ENCODE measurements at places on chromosomes 13 and 19.
A peak's percentile ranks its signal among the peaks of the same experiment; 100 is the strongest.

GRCh38 chr13:26406791-26407190 is 150.7 kb upstream of the WASF3 start:
- no peak for DNase-seq

- no peak for DNase-seq
These were observed 12.7 kb upstream of the KL start for GRCh38 chr13:33003458-33004019.

DNA sequence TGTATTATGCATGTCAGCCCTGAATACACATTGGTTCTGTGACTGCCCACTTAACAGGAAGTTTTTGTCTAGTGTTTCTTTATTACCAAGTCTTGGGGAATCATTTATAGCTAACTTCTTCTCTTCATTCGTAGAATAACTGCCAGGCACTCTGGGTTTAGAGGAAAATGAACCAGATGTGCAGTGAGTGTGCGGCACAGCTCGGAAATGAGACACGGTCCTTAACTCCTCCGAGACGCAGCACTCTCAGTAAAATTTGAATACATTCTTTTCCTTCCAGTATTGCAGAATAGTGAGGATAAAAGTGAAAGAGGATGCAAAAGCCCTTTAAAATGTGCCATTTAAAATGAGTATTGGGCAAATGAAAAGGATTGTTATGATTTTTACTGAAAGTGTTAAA is 29.2 kb downstream of the ATP8A2 start:
- no peak for DNase-seq

DNA sequence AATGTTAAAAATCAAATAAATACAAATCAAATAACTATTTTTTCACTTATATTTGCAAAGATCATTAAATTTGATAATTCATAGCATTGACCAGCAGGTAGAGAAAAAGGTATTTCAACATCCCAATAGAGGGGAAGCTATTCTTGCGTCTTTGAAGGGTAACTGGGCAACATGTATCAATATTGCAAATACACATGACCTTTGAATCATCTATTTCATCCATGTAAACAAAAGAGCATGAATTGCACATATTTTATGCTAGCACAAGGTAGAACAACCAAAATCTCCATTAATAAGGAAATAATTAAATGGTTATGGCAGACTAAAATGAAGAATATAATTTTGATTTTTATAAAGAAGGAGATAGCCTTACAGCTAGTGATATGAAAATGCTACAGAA is 372.8 kb downstream of the GPC5 start:
- DNase-seq: no peak

GRCh38 chr13:109627649-109628048 is 158.7 kb downstream of the IRS2 start:
- no peak for DNase-seq

GRCh38 chr13:75055296-75055695 is 426.7 kb downstream of the TBC1D4 start:
- no peak for DNase-seq

- DNase-seq: no peak
These were observed 686.7 kb downstream of the DIAPH3 start for GRCh38 chr13:59477011-59477410.

GRCh38 chr19:49907745-49908446 is 11.2 kb upstream of the IL4I1 start:
- DNase-seq: no peak

DNA sequence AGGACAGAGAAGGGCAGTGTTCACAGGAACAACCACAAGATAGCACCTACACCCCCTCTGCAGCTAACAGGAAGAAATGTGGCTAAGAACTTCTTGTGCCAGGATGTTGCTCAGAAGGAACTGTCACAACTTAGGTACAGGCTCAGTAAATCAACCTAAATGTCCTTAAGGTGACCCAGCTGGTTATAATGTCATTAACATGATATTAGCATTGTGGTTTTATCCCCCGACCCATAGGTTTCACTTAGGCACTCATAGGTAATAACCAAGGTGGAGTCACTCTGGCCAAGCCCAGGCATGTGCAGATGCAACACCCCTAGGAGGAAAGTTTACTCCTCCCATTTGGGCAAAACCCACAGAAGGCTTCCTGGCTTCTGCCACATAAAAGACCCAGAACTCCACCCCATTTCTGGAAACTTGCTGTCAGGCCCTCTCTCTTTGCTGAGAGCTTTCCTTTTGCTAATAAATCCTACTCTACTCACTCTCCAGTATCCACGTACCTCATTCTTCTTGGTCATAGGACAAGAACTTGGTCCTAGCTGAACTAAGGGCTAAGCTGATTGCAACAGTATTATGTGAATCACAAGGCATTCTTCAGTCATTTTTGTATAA is 951.3 kb downstream of the SLITRK5 start:
- no peak for DNase-seq

- no peak for DNase-seq
These were observed 25.3 kb upstream of the MED4 start for GRCh38 chr13:48120241-48120640.

- DNase-seq: no peak
These were observed 662.0 kb downstream of the SLITRK1 start for GRCh38 chr13:83220241-83220640.

DNA sequence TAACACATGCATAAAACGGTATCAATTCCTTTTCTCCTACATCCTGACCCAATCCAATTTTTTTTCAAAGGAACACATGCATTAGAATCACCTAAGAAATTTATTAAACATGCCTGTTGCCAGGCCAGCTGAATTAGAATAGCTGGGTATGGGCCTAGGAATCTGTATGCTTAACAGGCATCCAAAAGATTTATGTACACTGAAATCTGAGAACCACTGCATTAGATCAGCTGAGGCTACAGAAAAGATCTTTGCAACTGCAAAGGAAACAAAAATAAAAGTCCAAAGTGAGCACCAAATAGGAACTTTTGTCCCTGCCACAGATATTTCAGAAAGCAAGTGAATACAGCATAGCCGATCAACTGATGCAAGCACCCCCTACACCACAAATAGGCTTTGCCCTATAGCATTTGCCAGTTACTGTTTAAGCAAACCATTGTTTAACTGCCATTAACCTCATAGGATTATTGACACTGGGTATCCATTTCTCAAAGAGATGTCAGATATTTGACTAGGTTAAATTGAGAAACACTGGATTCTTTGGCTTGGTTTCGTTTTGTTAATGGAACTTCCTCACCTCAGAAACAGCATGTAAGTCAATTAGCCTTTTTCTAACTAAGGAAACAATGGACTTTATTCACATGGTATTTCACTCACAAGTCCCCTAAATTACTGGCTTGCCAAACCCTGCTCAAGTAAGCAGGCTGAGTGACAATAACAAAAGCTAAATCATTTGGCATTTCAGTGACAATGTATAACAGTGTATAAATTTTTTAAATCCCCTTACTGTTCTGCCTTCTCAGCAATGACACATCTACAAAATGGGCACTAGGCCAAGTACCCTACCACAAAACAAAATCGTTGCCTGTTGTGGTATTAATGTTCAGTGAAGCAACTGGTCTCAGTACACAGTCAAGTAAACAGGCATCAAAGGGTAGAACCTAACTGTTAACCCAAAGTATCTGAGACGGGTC is 67.8 kb downstream of the SUCLA2 start:
- no peak for DNase-seq

GRCh38 chr19:55962186-55962585 is 14.6 kb downstream of the NLRP8 start:
- no peak for DNase-seq

DNA sequence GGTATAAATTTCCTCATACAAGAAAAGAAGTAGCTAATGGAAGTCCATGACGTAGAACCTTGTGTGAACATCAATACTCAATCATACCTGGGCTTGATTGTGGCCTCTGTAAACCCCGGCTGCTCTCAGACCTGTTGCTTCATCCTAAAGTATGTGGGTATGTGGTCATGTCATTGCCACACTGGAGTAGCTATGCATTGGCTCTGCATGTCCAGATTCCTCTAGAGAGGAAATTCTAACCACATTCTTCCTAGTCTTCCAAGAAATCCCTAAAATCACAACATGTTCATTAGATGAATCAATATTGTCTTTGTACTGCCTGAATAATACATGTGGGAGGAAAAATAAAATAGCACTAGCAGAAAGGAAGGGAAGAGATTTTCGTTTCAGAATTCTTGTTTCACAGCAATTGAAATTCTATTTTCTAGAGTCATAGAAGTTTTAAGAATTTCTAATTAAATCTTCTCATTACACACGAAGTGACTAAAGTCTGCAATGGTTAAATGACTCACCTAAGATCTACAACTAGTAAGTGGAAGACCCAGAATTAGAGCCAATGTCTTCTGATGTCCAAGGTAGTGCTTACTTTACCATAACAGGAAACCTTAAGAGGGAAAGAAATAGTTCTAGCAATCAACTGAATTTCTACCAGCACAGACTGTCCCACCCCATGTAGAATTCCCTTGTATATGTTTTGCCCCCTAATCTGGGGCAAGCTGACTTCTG is 28.0 kb downstream of the RXFP2 start:
- DNase-seq: peak; percentile 86

DNA sequence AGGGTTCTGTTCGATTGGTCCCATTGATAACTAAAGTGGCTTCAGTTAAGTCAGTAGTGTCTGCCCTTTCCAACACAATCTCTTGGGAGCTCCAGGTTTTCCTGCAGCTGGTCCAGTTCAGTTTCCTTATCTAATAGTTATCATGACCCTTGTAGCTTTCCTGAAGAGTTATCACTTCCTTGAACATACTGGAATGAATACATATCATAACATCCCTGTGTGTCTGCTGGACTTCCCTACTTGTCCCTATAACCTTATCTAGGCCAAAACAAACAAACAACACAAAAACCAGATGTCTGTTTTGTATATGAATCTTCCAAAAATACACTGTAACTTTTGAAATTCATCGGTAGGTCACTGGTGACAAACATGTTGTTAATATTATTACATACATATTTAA is 167.6 kb downstream of the DCT start:
- no peak for DNase-seq

DNA sequence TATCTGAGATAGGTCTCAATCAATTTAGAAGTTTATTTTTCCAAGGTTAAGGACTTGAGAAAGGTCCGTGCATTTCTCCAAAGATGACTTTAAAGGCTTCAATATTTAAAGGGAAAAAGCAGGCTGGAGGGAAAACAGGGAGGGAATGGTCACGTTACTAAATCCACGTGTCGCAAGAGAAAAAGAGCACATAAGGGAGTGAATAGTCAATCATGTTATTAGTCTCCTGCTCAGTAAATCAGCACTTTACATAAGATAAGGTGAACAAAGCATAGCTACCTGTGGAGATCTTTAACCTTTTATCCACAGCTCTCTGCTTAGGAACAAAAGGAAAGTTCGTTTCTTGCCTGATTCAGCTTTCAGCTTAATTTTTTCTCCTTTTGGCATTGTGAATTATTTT is 31.3 kb upstream of the LSM14A start:
- DNase-seq: no peak

DNA sequence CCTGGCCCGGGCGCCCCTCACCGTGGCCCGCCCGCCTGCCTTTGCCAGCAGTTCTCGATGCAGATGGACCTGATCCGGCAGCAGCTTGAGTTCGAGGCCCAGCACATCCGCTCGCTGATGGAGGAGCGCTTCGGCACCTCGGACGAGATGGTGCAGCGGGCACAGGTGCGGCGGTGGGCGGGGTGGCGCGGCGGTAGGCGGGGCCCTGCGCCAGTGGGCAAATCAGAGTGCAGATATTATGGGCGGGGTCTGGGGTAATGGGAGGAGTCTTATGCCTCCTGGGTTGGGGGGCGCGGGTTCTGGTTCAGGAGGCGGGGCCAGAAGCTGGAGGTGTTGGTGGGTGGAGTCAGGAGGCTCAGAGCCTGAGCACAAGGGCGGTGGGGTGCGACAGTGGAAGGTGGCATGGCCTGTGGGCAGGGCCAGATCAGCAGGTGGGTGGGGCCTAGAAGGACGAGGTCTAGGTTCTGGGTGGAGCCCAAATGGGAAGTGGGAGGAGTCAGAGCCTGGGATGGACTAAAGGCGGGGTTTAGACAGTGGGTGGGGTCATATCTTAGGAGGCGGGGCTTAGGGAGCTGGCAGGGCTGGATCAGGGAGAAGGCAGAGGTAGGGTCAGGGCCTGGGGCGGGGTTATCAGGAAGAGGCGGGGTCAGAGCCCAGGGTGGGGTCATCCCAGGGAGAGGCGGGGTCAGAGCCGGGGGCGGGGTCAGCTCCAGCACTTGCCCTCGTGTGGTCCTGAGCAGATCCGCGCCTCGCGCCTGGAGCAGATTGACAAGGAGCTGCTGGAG is 5.6 kb downstream of the APC2 start:
- no peak for DNase-seq

GRCh38 chr19:29501816-29502580 is 23.8 kb upstream of the VSTM2B start:
- no peak for DNase-seq

DNA sequence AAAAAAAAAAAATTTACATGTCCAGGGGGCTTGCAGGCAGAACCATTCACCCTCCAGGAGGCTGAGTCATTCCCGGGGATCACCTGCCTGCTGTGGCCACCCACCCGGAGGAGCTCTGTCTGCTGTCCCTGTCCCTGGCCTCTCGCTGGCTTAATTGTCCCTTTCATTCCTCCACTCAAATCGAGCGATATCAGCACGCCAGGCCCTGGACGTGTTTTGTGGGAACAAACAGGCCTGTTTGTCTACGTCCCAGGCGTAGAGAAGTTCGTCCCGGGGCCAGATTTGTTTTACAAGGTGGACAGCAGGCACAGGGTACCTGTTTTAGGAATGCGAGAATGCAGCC is 21.2 kb downstream of the SULT2B1 start:
- no peak for DNase-seq

DNA sequence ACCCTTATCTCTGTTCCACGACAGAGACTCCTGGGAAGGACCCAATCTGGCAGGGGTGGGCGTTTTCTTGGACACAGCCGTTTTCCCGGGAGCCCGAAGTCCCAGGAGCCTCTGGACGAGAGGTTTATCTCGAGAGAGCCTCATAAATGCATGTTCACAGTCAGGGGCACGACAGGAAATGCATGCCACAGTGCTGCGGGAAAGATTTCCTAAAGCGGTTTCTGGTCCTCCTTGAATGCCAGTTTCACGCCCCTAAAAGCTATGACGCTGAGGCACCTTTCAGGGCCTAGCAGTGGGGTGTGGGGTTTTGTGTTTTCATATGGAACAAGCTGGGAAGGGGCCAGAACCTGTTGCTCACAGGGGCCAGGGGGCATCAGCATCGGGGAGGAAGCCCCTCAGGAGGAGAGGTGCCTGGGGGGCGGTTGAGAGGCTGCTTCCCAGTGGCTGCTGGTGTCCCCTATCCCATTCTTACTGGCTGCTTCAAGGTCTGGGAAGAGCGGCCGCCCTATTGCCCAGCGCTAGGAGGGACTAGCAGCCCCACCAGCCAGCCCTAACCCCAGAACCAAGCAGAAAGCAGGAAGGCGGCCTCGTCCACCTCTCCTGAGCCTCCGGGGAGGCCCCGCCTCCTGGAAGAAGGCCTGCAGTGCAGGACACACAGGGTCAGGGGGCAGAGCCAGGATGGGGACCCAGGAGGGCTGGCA is 157.0 kb downstream of the KDM4B start:
- no peak for DNase-seq

DNA sequence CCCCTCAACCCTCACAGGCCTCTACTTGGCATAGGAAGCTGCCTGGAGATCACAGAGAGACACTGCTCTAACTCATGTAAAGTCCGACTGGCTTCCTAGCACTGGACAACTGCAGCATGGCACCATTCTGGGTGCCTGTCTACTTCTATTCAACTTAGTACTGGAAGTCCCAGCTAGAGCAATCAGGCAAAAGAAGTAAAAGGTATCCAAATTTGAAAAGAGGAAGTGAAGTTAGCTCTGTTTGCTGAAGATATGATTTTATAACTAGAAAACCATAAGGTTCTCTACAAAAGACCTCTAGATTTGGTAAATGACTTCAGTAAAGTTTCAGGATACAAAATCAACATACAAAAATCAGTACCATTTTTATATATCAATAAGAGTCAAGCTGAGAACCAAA is 1017.6 kb downstream of the PCDH9 start:
- no peak for DNase-seq

- no peak for DNase-seq
These were observed 3.7 kb downstream of the COL4A2 start for GRCh38 chr13:110310541-110311442.

All from GM04503 (cell line).